Fibroblast of skin of back (primary cell): ENCODE measurements at places on chromosomes 3 and 15.

GRCh38 chr15:64162478-64162868 is 349 bp downstream of the PPIB start:
- no peak for DNase-seq

DNA sequence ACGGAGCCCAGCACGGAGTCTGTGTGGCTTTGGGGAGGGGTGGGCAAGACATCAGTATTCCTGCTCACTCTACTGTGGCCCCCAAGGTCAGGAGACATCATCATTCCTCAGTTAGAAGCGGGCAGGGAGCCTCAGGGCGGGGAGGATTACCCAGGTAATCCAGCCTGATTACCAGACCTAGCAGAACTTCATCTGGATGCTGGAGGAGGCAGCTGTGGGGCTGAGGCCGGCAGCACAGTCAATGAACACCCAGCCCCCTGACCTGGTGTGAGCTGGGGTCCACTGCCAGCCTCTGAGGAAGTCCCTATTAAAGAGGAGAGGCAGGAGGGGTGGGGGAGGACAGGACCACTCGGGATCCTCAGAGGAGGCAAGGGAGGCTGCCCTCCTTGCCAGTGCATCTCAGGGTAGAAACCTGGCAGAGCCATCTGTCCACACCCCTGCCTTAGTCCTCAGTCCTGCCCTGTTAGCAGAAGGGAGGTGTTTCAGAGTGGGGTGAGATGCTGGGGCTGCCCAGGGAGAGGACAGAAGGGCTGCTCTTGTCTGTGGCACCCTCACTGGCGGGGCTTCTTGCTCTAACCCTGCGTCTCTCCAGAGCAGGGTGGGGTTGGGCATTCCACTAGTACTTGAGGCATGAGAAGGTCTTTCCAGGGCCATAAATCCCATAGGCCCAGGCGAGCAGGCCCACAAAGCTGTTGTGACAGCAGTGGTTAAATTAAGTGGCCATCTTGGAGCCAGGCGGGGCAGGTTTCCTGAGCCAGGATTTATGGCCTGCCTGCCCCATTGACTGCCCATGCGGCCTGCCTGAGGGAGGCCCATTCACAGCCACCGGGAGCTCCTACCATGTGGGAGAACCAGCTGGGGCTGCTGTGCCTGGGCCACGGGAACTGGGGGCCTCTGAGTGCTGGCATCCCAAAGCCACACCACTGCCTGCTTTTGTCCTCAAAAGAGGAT is 82.1 kb downstream of the LINGO1 start:
- DNase-seq = peak; percentile 62

DNA sequence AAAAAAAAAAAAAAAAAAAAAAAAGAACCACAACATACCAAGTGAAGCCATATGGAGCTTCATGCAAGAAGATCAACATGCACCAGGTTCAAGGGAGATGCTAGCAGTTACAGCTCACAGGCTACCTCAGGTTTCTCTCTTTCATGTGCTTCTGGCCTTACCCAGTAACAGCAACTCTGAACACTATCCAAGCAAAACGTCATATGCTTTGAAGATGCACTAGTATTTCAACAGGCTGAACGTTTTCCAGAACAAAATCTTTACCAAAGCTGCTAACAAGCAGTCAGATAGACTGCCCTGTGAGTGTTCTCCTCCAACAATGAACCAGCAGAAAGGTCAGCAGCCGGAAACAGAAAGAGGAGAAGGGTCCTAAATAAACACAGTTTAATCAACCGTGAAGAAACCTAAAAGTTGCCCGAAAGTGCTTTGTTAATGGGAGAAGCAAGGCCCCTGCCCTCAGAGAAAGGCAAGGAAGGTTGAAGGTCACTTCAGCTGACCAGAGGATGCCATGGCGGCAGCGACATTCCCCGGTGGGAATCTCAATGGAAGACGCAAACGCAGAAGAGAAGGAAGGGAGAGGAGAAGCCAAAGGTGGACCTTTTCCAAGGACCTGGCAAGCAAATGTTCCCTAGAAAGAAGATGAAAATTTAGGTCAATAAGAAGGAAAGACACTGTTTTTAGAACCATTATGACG is 80.1 kb downstream of the CCNL1 start:
- no peak for DNase-seq

GRCh38 chr3:64081235-64081630 is 57.9 kb upstream of the PSMD6 start:
- no peak for DNase-seq

DNA sequence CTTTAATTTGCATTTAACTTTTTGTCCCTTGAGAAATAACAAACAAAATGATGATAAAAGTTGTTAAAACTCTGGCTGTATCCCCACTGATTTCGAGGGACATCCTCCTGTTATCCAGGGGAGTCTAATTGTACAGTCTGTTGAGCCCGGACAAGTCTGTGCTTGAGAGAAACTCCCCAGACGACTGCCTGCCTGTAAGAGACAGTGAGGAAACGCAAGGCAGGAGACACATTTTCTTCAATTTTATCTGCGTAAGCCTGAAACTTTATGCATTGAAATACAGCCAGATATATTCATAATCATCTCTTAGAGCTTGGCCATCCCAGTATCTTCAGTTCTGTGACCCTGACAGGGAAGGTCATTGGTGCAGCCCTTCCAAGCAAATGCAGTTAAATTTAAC is 97.7 kb downstream of the ROBO2 start:
- DNase-seq = no peak

DNA sequence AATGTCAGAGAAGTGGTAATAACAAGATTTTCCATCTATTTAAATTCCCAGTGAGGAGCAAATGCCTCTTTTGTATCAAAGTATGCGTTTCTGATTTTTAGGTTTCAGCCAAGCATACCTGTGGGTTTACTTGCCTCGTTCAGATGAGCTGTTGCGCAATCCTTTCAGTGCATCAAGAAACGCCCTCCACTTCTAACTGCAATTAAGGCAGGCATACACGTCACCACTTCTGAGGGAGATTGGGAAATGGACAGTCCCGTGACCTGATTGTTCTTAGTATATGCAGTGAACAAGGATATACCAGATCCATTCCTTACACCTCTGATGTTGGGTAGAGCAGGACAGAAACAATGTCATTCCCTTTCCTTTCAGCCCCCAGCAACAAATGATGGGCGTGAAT is 219.0 kb downstream of the ITPR1 start:
- DNase-seq = no peak

- no peak for DNase-seq
These were observed 9.2 kb downstream of the VILL start for GRCh38 chr3:37999836-38000235.

- no peak for DNase-seq
These were observed 123.5 kb upstream of the SAMMSON start for GRCh38 chr3:69876073-69876472.

DNA sequence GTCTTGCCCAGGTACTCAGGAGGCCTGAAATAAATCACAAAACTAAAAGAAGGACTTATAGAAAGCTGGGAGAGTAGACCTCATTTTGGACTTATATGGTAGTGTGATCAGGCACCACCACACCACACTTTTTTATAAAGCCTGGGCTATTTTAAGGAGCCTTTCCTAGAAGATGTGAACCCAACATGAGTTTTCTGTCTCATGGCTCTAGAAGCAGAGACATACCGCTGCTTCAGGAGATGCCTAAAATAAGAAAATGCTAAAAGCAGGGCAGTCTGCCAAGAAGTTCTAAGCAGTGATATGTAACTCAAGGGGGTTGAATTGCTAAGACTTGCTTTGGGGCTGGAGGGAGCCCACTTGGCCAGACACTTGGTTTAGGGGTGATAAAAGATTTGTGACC is 49.6 kb downstream of the SUMF1 start:
- peak; percentile 53 for DNase-seq

- no peak for DNase-seq
These were observed 123.1 kb downstream of the ZMAT3 start for GRCh38 chr3:178948546-178948945.

- DNase-seq = peak; percentile 71
These were observed 141.4 kb downstream of the TFG start for GRCh38 chr3:100850701-100851100.

DNA sequence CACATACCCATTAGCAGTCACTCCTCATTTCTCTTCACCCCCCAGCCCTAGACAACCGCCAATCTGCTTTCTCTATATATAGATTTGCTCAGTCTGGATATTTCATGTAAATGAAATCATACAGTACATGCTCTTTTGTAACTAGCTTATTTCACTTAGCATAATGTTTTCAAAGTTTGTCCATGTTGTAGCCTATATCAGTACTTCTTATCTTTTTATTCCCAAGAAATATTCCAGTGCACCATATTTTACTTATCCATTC is 3.1 kb downstream of the MAP3K13 start:
- DNase-seq = no peak

DNA sequence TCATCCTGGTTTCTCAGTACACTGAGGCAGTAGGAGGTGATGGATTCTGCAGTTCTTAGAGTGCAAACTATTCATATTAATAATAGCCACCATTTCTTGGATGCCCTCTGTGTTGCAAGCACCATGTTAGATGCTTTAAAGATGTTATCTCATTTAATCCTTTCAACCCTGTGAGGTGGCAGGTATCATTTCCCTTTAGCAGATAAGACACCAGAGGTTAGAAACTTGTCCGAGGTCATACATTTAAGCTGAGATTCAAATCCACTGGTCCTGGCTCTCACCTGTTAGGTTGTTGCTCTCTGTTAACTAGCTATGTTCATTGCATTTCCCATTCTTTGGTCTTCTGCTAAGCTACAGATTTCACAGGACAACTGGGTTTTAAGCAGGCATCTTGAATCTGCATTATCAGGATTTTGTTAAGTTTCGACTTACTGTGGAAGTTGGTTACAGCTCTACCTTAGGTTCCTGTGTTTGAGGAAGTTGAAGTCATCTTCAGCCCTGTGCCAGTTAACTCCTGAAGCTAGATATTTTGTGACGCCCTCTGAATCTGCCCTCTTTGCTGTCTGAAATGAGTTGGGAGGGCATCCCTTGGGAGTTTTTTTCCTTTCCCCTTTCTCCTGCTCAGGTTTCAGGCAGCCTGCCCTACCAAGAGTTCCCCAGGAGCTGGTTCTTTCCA is 6.4 kb downstream of the PDE8A start:
- DNase-seq = no peak

DNA sequence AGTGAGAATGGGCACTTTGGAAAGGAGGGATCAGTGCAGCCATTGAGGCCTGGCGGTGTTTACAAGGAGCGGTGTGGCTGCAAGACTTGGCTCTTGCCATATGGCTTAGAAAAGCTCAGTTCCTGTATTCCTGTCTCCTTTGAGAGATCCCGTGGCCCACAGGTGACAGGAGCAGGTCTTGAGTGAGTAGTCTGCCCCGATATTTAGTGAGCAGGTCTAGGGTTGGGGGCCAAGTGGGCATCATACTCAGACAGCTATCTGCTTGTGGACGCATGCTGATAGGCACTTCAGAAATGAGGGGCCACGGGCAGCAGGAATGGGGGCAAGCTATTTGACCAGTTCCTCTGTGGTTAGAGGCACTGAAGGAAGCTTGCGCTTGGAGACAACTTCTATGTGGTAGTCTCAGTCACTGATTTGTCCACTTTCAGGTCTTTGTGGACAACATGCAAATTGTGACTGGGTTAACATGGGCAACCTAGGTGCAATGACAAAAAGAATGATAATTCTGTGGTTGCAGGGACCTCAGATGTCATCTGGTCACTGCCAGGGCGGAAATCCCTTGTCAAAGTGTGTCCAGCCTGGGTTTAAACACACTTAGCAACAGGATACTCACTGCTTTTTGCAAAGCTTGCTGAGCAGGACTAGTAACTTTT is 1.1 kb downstream of the TMED3 start:
- no peak for DNase-seq

GRCh38 chr3:179083977-179084376 is 12.4 kb upstream of the ZMAT3 start:
- no peak for DNase-seq

DNA sequence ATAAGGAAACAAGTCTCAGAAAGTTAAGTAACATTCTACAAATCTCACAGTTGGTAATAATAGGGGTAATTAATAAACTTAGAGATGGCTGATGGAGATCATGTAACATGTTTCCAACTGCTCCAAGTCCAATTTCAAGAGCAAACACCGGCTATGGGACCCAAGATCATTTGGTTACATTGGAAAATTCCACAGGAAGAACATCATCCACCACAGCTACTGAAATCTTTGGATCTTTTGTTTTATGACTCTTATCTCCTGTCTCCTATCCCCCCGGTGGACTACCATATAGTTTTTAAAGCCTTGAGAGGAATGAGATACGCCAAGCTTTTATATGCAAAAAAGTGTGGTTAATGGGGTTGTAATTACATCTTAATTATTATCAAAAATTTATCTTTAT is 216.1 kb downstream of the WNT5A start:
- peak; percentile 61 for DNase-seq

GRCh38 chr3:43499256-43499655 is 122.6 kb downstream of the ANO10 start:
- no peak for DNase-seq

GRCh38 chr3:59695860-59696259 is 646.0 kb upstream of the CFAP20DC start:
- no peak for DNase-seq

DNA sequence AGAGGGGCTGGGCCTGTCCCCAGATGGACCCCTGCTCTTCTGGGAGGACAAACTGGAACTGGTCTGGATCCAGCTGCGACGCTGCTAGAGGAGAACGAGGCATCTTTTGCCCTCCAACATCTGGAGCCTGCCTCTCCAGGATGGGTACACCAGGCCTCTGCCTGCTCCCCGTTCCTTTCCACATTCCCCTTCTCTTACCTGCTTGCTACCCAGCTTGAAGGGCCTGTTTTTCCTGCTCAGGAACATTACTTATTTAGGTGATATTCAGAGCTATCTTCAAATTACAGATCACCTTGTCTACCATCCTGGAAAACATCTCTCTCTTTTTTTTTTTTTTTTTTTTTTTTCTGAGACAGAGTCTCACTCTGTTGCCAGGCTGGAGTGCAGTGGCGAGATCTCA is 64.0 kb downstream of the CHRD start:
- no peak for DNase-seq

DNA sequence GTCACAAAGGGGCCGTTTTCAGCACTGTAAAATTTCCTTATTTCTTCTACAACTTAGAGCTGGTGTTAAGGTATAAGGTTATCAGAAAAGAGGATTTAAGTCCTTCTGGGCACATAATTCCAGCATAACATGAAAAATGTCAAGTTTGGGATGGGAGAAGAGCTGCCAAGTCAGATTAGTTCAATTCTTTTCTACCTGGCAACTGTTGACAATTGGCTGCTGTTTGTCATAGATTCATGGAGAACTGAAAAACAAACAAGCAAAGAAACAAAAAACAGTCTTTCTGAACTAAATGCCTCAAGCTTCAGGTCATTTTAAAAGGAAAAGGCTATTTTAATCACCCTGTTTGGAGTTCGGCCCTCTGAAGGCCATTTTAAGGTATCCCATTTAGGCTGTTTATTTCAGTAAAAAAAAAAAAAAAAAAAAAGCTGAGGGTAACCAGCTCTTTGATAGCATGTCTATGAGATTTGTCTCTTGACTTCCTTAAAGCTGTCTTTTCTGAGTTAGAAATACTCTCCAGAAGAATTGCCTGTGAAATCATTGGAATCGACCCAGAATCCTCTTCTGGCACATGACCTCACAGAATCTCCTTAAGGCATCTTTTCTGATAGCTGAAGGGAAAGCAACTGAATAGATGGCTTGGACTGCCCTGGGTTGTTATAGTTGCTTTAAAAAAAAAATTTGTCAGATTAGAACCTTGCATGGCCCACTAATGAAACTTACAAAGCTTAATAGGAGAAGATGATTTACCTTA is 173.3 kb downstream of the SEMA6D start:
- no peak for DNase-seq
